ENCODE measurements at places on chromosomes 1 and 21.

DNA sequence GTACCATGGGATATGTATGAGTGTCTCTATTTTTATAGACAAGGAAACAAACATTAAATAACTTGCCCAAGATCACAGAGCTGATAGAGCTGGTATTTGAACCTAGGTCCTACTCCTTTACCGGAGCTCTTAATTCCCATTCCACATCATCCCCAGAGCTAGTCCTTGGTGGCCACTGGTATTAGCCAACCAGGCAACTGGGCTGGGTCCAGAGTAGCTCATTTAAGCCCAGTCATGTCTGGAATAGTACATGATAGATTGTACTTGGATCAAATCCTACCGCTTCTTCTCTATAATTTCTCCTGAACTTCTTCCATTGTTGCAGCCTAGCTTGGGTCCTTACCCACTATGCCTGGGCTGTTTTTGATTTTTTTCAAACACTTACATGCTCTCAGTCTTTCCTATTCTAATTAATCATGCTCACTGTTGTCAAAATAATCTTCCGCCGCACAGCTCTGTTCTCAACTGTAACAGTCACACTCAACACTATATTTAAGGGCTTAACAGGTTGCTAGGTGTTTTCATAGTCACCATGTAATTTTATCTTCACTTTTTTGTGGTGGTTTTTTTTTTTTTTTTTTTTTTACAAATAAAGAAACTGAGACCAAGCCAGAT, 80.2 kb downstream of the COLGALT2 start:
- no peak for DNase-seq

GRCh38 chr1:205588636-205589035, 43.2 kb downstream of the ELK4 start:
- DNase-seq, result no peak

DNA sequence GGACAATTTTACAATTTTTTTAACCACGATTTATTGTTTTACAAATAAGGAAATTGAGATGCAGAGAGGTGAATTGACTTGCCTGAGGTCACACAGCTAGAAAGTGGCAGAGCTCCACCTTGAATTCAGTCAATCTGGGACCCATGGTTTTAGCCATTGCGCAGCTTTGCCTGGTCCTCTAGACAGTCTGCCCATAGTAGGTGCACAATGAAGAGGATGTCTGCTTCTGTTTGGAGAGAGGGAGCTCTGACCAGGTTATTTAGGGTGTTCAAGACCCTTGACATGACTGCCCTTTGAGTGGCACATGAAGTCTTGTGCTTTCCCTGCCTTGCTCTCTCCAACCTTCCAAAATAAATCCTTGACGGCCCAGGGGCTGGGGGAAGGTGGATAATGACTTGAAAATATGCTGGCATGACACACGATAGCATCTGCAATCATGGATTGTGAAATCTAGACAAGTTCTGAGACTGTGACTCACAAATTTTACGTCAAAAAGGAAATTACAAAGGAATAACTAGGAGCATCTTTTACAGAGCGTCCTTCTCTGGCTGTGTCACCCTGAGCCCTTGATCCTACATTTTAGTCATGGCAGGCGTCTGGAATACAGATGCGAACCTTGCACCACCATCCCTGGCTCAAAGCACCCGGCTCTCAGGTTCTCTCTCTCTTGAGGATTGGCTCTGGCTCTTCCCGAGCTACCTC, 26.2 kb upstream of the ID3 start:
- no peak for DNase-seq

DNA sequence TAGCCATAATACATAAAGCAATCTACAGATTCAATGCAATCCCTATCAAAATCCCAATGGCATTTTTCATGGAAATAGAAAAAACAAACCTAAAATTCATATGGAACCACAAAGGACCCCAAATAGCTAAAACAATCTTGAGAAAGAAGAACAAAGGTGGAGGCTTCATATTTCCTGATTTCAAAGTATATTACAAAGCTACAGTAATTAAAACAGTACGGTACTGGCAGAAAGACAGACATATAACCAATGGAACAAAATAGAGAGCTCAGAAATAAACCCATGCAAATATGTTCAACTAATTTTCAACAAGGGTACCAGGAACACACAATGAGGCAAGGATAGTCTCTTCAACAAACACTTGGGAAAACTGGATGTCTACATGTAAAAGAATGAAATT, 87.0 kb downstream of the DENND1B start:
- no peak for DNase-seq

DNA sequence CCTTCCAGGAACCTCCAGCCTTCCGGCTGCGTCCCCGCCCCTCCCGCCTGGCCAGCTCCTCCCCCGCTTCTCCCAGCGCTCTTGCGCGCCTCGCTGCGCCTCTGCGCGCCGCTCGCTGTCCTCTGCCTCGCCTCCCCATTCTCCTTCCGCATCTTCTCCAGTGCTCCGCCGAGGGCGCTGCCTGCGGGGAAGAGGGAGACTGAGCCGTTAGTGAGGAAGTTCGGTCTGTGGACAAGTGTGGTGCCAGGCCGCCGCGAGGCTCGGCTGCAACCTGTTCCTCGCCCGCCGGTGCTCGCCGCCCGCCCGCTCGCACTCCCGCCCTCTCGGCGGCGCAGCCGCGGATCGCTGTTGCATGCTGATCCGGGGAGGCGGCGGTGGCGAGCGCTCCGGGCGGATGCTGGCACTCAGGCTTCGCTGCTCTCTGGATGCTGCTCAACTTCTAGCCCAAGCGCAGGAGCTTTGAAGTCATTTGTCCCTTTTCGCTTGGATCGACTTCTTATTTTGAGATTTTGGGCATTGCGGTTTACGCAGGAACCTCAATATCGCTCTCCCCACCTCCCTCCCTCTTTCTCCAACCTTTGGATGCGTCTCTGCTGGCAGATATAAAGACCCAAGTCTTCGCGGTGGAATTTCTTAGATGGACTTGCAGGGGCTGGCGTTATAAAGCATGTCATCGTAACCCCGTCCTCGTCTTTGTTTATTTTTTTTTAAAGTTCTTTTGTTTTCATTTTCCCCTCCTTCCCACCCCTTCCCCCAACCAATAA, 614 bp upstream of the CACNA1E start:
- DNase-seq, result peak; percentile 51

DNA sequence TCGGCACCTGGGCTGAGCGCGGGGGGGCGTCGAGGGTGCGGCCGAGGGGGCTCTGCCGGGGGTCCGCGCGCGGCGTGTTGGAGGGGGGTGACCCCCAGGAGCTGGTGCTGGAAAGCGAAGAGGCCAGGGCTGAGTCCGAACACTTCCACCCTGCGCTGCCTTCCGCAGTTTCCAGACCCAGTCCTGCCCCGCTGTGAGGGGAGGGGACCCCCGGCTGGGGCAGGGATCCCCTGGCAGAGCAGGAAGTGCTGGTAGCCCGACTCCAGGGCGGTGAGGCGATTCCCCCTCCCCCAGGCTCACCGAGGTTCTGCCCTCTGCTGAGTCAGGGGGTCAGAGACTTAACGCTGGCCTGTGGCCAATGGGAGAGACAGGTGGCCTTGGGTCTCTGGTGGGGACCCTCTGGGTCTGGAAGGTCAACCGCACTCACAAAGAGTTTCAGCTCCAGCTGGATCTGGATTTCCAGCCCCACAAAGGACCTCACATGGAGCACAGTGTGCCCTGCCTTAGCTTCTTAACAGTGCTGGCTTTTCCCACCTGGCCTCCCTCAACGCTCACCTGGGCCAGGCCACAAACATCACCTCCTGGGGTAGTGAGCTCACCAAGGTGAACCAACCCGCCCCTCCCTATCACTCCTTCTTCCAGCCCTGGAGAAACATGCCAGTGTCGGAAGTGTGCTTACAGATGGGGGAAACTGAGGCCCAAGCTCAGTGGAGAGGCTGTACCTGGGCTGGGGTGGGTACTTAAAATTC, 39.8 kb upstream of the SYNC start:
- DNase-seq, result no peak

GRCh38 chr1:51331206-51332100, 1.1 kb upstream of the TTC39A start:
- DNase-seq, result peak; percentile 68

- DNase-seq, result no peak
These were observed at the start of gene S100A8 for GRCh38 chr1:153390938-153391710. Gene S100A8, minus strand, starts transcription at chr1:153391073. Its CDS starts 538 bp downstream, at chr1:153390535.

- no peak for DNase-seq
These were observed 25.9 kb downstream of the KCNA2 start for GRCh38 chr1:110580244-110580643.

DNA sequence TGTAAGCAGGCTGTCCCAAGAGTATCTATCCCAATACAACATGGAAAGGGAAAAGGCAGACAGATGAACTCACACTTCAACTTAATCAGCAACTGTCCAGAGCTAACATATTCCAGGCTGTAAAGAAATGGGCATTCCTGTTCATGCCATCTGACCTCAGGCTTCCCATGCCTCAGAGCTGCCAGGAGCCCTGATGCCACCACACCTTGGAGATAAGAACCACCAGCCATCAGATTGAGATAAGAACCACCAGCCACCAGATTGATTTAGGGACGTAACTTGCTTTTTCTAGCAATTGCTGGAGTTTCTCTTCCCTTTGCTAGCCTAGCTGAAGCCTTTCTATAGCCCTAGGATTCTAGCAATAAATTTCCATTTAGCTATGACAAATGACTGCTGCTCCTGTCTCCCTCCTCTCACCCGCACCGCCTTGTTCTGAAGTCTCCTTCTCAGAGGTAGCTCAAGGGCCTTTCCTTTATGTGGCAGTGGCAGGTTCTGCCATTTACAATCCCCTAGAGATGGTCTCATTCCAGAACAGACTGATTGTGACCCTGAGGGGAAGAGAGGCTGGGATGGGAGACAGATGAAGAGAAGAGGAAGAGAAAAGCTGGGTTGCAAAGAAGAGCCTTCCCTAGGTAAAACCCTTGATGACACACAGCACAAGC, 88.0 kb upstream of the CTTNBP2NL start:
- DNase-seq, result no peak

DNA sequence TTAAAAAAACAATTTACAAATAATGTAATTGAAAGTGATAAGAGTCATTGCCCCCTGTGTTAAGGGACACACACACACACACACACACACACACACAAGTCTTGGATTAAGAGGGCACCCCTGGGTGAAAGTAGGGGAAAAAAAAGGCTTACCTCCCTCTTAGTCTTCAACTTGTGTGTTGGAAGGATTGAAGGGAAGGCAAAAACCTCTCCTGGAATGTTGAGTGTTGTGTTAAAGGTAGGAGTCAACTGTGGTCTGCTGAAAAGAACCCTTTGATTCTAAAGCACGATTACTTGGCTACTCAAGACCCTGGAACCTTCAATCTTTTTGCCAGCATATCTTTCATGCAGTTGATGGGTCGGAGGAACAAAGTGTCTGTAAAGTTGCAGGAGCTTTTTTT, 6.4 kb downstream of the PBX1 start:
- no peak for DNase-seq

DNA sequence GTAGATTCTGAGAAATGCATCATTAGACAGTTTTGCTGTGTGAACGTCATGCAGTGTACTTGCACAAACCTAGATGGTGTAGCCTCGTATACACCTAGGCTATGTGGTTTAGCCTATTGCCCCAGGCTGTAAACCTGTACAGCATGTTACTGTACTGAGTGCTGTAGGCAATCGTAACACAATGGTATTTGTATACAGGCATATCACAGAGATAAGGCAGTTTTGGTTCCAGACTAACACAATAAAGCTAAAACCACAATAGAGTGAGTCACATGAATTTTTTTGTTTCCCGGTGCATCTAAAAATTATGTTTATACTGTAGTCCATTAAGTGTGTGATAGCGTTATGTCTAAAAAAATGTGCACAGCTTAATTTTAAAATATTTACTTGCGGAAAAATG, 6.9 kb downstream of the IL10RB start:
- DNase-seq, result no peak

- DNase-seq, result no peak
These were observed 57.4 kb downstream of the ADSS2 start for GRCh38 chr1:244394346-244394745.

- no peak for DNase-seq
These were observed 20.6 kb upstream of the PLEKHA6 start for GRCh38 chr1:204380293-204380831.

DNA sequence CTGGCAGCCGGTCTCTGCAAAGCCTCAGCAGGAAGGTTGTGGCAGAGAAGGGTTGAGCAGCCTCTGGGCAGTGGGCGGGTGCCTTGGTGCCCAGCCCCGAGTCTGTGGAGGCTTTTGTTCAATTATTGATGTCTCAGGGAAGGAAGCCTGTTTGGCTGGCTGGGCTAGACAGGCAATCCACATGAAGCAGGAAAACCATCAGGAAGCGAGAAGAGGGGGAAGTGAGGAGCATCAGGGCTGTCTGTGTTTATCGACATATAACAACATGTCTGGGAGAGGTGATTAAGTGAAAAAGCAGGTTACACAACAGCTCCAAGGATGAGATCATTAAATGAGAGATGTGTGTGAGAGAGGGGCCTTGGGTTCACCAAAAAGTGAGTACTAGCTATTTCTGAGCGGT, 105.4 kb downstream of the UBE2U start:
- DNase-seq, result no peak

- no peak for DNase-seq
These were observed 7.9 kb downstream of the GPR3 start for GRCh38 chr1:27400082-27400962.

DNA sequence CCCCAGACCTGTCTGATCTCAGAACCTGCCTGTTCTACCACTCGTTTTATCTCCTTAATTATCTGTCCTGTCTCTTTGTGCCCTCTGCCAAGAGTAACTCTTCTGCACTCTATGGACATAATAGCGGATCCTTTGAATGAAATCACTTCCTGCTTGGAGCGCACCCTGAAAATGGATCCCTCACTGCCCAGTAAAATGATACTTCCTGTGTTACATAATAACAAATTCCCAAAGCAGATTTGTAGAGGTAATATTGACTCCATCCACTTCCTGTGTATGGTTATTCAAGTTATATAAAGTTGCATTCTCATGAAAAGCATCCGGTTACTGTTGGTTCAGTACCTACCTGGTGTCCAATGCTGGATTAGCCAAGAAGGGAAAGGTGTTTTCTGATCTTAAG, 246.0 kb downstream of the TRABD2B start:
- DNase-seq, result no peak

- DNase-seq, result no peak
These were observed 35.1 kb upstream of the GUCA2B start for GRCh38 chr1:42118125-42118524.

DNA sequence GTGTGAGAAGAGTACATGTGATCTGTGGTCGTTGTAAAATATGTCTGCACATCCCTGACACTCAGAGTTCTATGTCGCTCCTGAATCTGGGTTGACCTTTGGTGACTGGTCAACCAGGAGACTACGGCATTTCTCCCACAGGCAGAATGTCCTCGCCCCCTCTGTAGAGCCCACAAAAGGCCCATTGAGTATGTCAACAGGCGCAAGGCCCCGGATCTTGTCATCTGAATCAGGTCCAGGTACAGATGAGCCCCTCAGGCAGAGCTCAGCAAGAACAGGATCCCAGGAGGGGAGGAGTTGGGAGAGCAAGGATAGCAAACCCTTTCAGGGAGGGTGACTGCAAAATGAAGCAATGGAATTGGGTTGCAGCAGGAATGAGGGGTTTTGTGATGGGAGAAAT, 126.5 kb downstream of the MATN1 start:
- DNase-seq, result no peak
